ENCODE measurements at places on chromosomes 3 and 15.

DNA sequence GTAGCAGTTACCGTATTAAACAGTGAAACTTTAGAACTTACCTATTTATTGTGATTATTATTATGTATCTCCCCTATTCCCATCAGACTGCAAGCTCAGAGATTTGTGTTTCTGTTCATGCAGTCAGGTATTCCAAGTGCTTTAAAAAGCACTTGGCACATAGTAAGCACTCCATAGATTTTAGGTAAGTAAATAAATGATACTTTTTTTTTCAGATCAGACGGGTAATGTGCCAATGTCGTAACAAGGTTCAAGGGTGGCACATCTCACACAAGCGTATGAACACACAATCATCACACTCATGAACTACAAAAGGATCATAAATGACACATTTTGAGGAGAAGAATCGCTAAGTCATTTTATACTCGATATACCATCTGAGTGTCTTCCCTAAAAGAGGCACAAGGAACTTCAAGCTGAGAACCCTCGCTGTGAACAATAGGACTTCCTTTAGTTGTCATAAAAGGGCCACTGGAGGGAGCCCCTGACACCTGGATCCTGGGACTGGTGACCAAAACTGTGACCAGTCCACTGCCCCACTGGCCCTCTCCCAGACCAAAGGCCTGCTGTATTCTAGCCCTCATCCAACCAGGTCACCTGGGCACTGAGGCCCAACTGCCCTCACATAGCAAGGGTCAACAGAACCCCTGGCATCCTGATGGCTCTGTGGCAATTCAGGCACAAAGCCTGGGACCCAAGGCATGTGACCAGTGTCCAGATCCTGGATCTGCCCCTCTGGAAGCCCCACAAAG lies 32.1 kb downstream of the KIF9 start:
- peak; percentile 46 for DNase-seq

DNA sequence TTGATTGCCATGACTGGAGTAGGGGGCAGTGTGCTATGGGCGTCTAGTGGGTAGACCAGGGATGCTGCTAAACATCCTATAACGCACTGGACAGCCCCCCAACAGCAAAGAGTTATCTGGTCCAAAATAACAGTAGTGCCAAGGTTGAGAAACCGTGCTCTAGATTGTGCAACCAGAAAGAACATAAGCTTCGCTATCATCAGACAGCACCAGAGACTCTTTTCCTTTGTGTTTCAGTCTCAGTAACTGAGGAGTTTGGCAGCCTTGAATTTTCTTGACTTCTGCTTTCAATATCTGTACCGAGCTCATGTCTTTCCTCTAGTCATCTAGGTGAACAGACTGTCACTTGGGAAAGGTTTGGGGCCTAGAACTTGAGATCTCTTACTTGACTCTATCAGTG lies 8.8 kb downstream of the ARID3B start:
- no peak for DNase-seq

- no peak for DNase-seq
These were observed 12.2 kb downstream of the RNF123 start for GRCh38 chr3:49701388-49702077.

GRCh38 chr15:63495780-63496488 lies 8.5 kb upstream of the USP3 start:
- DNase-seq: no peak

DNA sequence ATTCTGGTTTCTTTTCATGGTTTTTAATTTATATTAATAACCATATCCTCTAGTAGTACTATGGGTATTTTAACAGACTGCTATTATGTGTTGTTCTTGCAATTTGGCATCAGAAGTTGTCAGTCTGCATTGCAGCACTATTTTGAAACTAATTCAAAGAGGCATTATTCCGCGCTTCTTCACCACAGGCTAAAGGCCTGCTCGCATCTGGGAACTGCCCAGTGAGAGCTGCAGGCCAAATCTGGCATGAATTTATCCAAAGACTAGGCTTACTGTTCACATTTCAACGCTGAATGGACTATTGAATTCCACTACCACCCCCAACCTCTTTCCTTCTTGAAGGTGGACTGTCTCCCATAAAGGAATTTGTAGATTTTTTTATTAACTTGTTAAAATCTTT lies 310.4 kb upstream of the NR2F2 start:
- no peak for DNase-seq

Measured in Right ventricle myocardium superior (tissue), 1 donor.